CD14-positive monocyte (primary cell): ENCODE measurements at places on chromosomes 3 and 15. TPM values are rescaled to one million over a fixed set of nuclear protein-coding genes. Genes with fewer than 3 reads are reported as not detected.

DNA sequence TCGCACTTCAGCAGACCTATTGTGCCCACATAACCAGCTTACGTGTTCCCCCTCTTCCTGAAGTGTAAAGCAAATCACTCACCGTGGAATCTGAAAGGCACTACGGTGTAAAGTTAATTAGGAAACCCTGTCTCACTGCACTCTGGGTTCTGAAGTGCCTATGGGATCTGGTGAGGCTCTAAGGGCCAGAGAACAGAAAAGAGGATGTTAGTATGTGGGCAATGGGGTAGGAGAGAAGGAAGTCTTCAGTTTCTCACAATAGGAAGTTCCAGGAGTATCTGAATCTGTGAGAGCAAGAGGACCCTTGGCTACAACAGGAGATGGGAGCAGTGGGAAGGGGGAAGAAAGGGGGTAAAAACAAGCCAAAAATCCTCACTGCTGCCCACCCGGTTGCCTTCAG is 71.4 kb downstream of the ITGB5 start:
- peaks cover 12% of the 10 kb centered on the region for H3K4me1 ChIP-seq
- H3K4me3 ChIP-seq = no peak overlapping the region
- H3K27me3 ChIP-seq = no peaks in the 10 kb centered on the region
- H3K27ac ChIP-seq = no peak overlapping the region
- peak; percentile 27 for DNase-seq

- H3K27ac ChIP-seq = peak overlapping the region; percentile 68
- H3K4me1 ChIP-seq = peaks cover 17% of the 10 kb centered on the region
- no peak overlapping the region for H3K4me3 ChIP-seq
- no peak for DNase-seq
Observed at GRCh38 chr15:77024273-77025082, 29.6 kb downstream of the PSTPIP1 start.

- no peak overlapping the region for H3K4me3 ChIP-seq
- H3K27ac ChIP-seq = no peak overlapping the region
- no peak for DNase-seq
- no peaks in the 10 kb centered on the region for H3K27me3 ChIP-seq
- peaks cover 88% of the 10 kb centered on the region for H3K36me3 ChIP-seq
Observed at GRCh38 chr15:50944672-50945071, 36.2 kb downstream of the AP4E1 start.

- H3K27me3 ChIP-seq = no peaks in the 10 kb centered on the region
- H3K36me3 ChIP-seq = no peaks in the 10 kb centered on the region
- DNase-seq = no peak
- peaks cover 13% of the 10 kb centered on the region for H3K4me1 ChIP-seq
- no peak overlapping the region for H3K4me3 ChIP-seq
Observed at GRCh38 chr3:52788890-52789745, 5.5 kb upstream of the ITIH3 start.

GRCh38 chr3:195897081-195897852 is 11.1 kb downstream of the TNK2 start:
- peaks cover 90% of the 10 kb centered on the region for H3K4me1 ChIP-seq
- H3K36me3 ChIP-seq = peaks cover 2% of the 10 kb centered on the region

GRCh38 chr3:129658110-129658843 is 51.8 kb upstream of the PLXND1 start:
- H3K27ac ChIP-seq = no peak overlapping the region
- no peaks in the 10 kb centered on the region for H3K4me1 ChIP-seq
- DNase-seq = no peak
- H3K4me3 ChIP-seq = no peak overlapping the region

GRCh38 chr15:90376789-90377188 is 11.3 kb upstream of the IQGAP1 start:
- H3K4me1 ChIP-seq = peaks cover 13% of the 10 kb centered on the region
- no peaks in the 10 kb centered on the region for H3K27me3 ChIP-seq
- H3K4me3 ChIP-seq = no peak overlapping the region
- no peak overlapping the region for H3K27ac ChIP-seq
- no peak for DNase-seq

GRCh38 chr15:57941816-57942215 is 123.7 kb downstream of the ALDH1A2 start:
- no peak overlapping the region for H3K4me3 ChIP-seq
- H3K4me1 ChIP-seq = no peaks in the 10 kb centered on the region
- H3K27me3 ChIP-seq = no peaks in the 10 kb centered on the region
- DNase-seq = no peak

GRCh38 chr15:90838544-90838943 is 29.8 kb upstream of the FURIN start:
- no peak for DNase-seq
- peaks cover 6% of the 10 kb centered on the region for H3K36me3 ChIP-seq
- H3K4me3 ChIP-seq = no peak overlapping the region
- no peaks in the 10 kb centered on the region for H3K27me3 ChIP-seq
- peaks cover 80% of the 10 kb centered on the region for H3K4me1 ChIP-seq
- H3K27ac ChIP-seq = no peak overlapping the region

DNA sequence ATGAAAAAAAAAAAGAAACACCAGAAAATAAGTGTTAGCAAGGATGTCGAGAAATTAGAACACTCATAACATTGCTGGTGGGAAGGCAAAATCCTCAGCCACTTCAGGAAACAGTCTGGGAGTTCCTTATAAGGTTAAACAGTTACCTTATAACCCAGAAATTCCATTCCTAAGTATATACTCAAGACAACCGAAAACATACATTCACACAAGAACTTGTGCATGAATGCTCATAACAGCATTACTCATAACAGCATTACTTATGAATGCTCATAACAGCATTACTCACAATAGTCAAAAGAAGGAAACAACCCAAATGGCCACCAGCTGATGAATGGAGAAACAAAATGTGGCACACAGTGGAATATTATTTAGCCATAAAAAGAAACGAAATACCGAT is 34.8 kb upstream of the DCP1A start:
- H3K4me3 ChIP-seq = no peak overlapping the region
- no peaks in the 10 kb centered on the region for H3K36me3 ChIP-seq
- no peak overlapping the region for H3K27ac ChIP-seq

GRCh38 chr3:153061938-153062528 is 100.0 kb upstream of the RAP2B start:
- no peak overlapping the region for H3K4me3 ChIP-seq
- H3K4me1 ChIP-seq = peaks cover 16% of the 10 kb centered on the region
- DNase-seq = no peak
- H3K36me3 ChIP-seq = no peaks in the 10 kb centered on the region
- no peaks in the 10 kb centered on the region for H3K27me3 ChIP-seq

DNA sequence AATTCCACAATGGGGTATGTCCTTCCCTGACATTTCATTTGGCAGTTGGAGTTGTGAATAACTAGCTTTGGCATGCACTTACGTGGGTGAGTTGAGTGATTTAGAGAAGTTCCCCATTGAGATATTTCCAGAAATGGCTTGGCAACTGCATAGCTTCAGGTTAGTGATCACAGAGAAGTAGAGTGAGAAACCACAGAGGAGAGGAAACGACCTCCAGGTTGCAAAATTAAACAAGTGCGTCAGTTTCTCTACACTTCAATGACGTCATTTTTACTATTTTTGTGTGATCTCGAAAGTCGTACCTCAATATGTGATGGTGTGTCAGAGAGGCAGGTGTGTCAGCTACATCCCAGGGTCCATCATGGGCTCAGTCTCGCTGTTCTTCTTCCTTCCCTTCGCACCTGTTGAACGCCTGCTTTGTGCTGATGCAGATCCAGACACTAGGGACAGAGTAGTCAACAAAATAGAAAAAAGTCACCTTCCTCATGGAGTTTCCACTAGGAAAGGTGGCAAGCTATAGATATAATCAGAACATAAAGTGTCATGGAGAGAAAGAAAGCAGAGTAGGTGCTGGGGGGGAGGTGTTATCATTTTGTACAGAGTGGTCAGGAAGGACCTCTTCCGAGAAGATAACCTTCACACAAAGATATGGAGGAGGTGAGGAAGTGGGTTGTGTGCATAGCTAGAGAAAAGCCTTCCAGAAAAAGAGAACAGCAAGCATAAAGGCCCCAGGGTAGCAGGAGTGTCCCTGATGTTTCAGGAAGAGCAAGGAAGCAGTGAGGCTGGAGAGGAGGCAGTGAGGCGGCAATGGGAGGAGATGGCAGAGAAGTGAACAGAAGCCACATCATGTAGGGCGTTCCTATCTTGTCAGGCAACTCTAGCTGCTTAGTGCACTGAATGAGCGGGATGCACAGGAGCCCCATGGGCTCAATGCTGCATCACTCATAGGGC is 75.6 kb downstream of the MCTP2 start:
- H3K36me3 ChIP-seq = peaks cover 5% of the 10 kb centered on the region
- H3K27me3 ChIP-seq = no peaks in the 10 kb centered on the region
- peaks cover 2% of the 10 kb centered on the region for H3K4me1 ChIP-seq
- DNase-seq = no peak
- H3K4me3 ChIP-seq = no peak overlapping the region

GRCh38 chr3:34396956-34397355 is 598.5 kb downstream of the PDCD6IP start:
- H3K4me3 ChIP-seq = no peak overlapping the region
- H3K27ac ChIP-seq = no peak overlapping the region
- H3K36me3 ChIP-seq = no peaks in the 10 kb centered on the region
- no peak for DNase-seq
- H3K4me1 ChIP-seq = peaks cover 13% of the 10 kb centered on the region

- H3K27ac ChIP-seq = peak overlapping the region; percentile 81
- peaks cover 5% of the 10 kb centered on the region for H3K36me3 ChIP-seq
- H3K27me3 ChIP-seq = no peaks in the 10 kb centered on the region
Observed at GRCh38 chr15:59185725-59186124, 20.9 kb upstream of the LDHAL6B start.

- H3K36me3 ChIP-seq = no peaks in the 10 kb centered on the region
- H3K27me3 ChIP-seq = no peaks in the 10 kb centered on the region
- H3K4me1 ChIP-seq = no peaks in the 10 kb centered on the region
- no peak overlapping the region for H3K4me3 ChIP-seq
Observed at GRCh38 chr3:79597709-79598108, 170.1 kb downstream of the ROBO1 start.

DNA sequence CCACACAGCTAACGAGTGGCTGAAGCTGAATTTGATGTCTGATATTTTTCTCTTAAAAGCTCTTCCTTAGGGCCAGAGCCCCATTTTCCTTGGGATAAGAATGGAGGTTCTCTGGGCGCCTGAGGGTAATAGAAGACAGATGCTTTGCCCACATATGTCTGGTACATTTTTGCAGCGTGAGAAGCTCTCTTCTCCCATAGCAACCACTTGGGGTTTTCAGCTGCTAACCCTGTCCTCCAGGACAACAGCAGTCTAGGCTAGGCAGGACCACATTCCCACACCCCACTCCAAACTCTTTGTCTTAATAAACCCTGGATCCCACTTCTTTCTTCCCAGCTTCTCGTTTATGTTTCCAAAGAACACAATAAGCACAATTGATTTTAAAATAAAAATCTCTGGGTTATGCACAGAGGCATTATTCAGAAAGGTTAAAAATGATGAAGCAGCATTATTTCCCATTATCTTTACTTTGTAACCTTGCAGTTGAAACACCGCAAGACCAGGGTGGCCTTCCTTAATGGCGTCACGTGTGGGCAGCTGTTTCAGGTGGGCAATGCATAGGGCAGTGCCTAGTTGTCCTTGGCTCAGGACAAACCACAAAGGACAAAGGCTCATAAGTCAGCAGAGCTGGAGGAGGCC is 56.5 kb upstream of the NTRK3 start:
- no peak for DNase-seq
- no peaks in the 10 kb centered on the region for H3K27me3 ChIP-seq
- H3K4me3 ChIP-seq = no peak overlapping the region
- no peak overlapping the region for H3K27ac ChIP-seq

GRCh38 chr3:48276911-48277641 is 36.2 kb downstream of the ZNF589 start:
- H3K4me1 ChIP-seq = no peaks in the 10 kb centered on the region
- H3K36me3 ChIP-seq = no peaks in the 10 kb centered on the region
- H3K27me3 ChIP-seq = no peaks in the 10 kb centered on the region
- no peak overlapping the region for H3K4me3 ChIP-seq
- H3K27ac ChIP-seq = no peak overlapping the region
- DNase-seq = no peak

DNA sequence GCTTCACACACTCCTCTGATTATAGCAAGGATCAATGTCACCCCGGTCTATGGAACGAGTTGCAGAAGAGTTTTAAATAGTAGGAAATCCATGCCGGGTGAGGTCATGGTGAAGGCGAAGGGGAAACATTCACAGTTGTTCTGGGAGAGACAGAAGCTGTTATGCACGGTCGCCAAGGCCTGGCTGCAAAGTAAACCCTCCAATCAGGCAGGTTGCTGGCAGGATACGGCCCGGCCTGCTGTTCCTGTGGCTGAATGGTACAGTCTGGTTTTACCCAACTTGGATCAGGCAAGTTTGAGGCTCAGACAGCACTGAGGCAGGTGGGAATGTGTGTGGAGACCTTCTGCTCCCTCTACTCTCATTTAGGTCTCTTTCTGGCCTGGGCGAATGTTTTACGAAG is 45.3 kb upstream of the ATP2B2 start:
- H3K27me3 ChIP-seq = no peaks in the 10 kb centered on the region
- H3K27ac ChIP-seq = no peak overlapping the region
- no peak overlapping the region for H3K4me3 ChIP-seq
- DNase-seq = no peak

GRCh38 chr3:192038726-192039125 is 577.8 kb downstream of the PYDC2 start:
- H3K27ac ChIP-seq = no peak overlapping the region
- H3K4me1 ChIP-seq = no peaks in the 10 kb centered on the region

DNA sequence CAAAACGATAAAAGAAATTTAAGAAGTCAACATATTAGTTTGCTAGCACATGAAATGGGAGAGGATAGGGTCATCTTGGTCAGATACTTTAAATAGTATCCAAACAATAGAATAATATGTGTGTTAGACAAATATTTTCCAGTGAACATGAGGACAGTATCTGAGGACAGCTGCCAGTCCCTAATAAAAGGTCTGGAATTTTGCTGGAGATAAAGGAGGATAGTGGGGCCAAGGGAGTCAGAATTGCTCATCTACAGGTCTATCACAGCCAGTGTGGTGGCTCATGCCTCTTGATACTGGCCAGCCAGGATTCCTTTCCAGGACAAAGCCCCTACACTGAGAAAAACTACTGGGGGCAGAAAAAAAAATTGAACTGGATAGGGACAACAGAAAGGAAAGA is 74.0 kb downstream of the HERC1 start:
- peaks cover 25% of the 10 kb centered on the region for H3K36me3 ChIP-seq
- no peak overlapping the region for H3K27ac ChIP-seq
- H3K27me3 ChIP-seq = no peaks in the 10 kb centered on the region
- DNase-seq = no peak
- no peak overlapping the region for H3K4me3 ChIP-seq

Gene PLSCR2
- polyA plus RNA-seq = not detected

Gene AMOTL2
- polyA plus RNA-seq = not detected

Gene SAMD7
- not detected for polyA plus RNA-seq

Gene TTC21A
- 11.1 and 12.9 TPM in 2 replicates for polyA plus RNA-seq

Gene GCNT3
- polyA plus RNA-seq = not detected
